ENCODE measurements at places on chromosomes 5 and 9. TPM values are rescaled to one million over a fixed set of nuclear protein-coding genes. Genes with fewer than 3 reads are reported as not detected.

IFNA21 gene
- total RNA-seq = not detected

NTNG2 gene
- 0.52 TPM for total RNA-seq

FGFR4 gene
- 52.8 TPM for total RNA-seq

DNA sequence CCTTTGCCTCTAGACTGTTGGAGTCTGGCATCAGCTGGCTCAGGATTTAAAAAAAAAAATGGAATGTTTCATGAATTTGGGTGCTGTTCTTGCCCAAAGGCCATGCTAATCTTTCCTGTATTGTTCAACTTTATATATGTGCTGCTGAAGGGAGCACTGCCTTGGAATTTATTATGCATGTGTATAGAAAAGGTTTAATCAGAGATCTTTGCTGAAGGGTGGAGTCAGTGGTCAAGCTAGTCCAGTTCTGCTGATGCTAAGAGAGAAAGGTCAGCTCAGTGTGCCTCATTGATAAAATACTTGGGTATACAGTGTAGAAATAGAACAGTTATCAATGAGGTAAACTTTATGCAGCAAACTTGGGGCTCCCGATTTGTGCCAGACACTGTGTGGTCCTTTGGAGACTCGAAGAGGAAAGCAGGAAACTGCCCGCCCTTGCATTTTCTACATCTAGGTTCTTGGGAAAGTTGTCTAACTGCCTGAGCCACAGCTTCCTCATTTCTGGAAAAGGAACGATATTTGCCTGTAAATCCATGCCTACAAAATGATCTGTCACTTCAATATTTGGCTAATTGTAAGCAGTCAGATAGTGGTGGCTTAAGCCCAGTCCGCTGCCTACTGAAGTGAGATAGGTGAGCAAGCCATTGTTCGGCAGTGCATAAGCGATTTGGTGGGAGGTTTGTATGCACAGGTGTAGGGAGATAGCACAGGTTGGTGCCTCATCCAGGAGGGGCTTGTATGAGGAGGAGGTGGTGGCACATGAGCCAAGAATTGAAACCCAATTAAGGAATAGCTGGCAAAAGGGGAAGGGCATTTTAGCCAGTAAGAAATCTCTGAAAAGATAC is 29.2 kb upstream of the GTF2H2C start:
- no peak for DNase-seq

PRRT1B gene
- 1.0 TPM for total RNA-seq

KLHL3 gene
- total RNA-seq = 12.8 TPM

ITGA1 gene
- 2.8 TPM for total RNA-seq

ZNF474 gene
- total RNA-seq = not detected

GRCh38 chr5:132224716-132225115 is 2.9 kb downstream of the P4HA2 start:
- no peak for DNase-seq

- no peak for DNase-seq
Measured at GRCh38 chr9:6893350-6894131, 135.8 kb downstream of the KDM4C start.

DNA sequence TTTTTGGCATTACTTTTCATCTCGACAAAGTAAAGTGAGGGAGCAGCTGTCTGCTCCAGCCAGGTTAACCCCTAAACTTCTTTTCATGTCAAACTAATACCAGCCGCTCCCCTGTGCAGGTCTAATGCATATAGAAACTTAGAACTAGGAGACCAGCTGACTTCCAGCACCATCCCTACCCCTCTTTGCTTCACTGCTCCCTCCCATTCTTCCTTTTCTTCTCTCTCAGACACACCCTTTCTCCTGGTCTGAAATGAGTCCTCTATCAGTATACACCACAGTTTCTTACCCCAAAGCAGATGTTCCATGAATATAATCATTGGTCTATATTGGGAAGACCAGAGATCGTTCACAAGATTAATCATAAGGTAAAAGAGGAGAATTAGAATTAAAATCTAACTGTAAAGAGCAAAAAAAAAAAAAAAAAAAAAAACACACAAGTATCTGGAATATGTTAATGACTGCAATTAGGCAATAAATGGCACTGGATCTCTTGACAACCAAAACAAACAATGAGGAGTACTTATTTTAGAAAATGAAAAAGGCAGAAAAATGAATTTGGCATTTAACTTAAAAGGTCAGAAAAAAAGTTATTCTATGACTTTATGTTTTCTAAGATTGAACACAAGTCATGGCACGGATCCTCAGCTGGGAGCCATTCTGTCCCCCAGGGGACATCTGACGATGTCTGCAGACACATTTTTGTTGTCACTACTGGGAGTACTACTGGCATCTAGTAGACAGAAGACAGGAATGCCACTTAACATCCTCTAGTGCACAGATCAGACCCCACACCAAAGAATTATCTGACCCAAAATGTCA is 209.8 kb downstream of the PJA2 start:
- DNase-seq = no peak

GRCh38 chr5:96963267-96963666 is 27.4 kb downstream of the LNPEP start:
- no peak for DNase-seq

C9 gene
- total RNA-seq = not detected

- DNase-seq = no peak
Measured at GRCh38 chr9:92963831-92964606, 16.7 kb downstream of the FGD3 start.

DNA sequence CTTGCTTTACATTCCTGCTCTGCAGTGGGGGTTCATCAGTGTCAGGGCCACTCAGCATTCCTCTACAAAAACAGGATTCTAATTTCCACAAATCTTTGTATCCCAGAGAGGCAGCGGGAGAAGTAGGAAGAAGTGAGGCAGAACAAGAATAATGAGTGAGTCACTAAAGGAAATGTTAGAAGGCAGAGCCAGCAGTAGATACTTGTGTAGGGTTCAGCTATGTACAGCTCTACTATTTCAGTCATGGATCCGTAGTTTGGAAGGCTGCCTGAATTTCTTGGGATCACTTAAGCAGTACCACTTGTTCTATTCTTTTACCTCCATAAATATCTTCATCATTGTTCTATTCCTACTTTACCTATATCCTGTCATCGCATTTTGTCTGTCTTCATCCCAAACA is 246.3 kb upstream of the TLE4 start:
- DNase-seq = no peak

GRCh38 chr9:121021301-121021700 is 28.8 kb downstream of the C5 start:
- no peak for DNase-seq
